Activated CD4-positive, alpha-beta T cell treated with anti-CD3 and anti-CD28 coated beads for 4 hours (primary cell): ENCODE measurements at places on chromosomes 6 and 20.

- DNase-seq, result no peak
Observed at GRCh38 chr6:76481101-76481500, 408.6 kb upstream of the IMPG1 start.

DNA sequence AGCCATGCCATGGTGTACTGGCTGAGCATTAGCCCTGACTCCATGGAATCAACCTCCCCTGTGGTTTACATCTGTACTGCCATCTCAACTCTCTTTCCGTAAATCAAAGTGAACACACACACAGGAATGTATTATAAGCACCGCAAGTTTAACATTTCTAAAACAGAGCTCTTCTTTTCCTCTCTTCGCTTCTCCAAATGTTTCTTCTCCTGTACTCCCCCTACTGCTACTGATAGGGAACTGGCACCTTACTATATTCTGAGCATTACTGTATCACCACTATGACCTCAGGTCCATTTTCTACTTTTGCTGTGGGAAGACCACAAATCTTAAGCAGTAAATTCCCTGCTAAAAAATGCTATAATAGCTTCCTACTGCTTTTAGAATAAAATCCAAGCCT, 101.2 kb downstream of the NUS1 start:
- no peak for DNase-seq

DNA sequence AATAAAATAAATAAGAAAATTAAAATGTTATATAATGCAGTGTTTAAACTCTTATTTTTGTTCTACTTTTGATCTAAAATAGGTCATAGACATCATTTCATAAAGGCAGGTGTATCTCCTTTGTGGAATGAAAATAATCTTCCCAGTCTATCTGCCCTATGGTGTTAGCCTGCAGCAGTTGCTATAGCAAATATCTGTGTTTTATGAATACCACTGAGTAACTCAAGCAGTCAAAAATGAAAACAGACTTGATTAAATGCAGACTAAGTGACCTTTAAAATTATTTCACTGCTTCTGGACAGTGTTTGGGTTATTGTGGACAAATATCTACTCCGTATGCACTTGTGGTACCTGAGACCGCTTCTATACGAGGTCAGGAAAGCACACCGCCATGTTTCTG, 11.8 kb downstream of the HTR1B start:
- no peak for DNase-seq

DNA sequence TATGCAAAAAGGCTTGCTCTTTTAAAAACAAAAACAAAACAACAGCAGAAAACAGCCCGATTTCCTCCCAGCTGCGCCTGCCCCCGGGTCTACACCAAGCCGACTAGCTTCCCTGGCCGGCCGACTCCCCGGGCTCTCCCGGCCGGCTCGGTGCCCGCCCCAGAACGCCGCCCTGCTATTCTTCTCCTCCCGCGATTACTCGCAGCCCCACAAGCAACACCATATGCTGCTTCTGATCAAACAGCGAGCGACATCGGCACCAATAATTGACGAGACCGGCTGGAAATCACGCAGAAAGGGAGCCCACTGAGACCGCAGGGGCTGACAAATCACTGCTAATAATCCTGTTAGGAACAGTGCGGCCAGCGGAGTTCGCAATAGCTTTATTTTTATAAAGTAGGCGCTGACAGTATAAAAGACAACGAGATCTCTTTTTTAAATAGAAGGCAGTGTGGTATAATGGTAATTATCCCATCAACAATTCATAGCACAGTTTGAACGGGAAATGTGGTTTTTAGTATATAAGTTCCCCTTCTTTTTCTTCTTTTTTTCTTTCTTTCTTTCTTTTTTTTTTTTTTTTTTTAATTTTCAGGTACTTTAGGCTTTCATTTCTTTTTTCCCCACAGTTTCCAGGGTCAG, 3.3 kb downstream of the SIM1 start:
- DNase-seq, result no peak

DNA sequence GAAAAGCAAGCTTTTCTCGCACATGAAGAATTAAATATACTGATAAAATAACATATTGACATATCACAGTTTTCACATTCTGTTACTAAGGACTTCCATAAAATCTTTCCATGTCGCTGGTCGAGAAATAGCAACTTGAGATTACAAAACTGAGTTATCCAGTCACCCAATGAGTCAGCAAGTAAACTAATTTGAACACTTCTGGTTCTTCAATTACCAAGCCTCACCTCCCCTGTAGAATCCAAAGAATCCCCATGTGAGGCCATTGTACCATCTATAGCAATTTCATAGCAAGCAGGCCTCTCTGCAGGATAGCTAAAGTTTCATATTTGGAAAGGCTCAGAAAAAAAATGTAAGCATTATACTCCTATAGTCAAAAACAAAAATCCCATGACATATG, 87.3 kb downstream of the PKHD1 start:
- no peak for DNase-seq

DNA sequence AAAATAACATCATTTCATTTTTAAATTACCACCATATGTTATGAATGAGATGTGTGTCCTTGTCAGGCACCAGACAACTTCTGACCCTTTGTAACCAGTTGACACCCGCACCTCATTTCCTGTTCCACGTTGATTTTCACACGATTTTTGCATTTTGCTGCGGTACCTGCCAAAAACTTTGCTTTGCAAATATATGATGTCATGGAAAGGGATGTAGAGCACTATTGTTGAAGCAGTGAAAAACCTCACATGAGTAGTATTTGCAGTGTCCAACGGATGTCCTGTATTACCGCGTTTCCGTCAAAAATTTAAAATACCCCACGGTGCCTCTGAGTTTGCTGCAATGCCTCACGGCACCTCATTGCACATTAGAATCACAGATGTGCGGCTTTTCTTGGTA, 115.6 kb downstream of the MTHFD1L start:
- DNase-seq, result no peak

DNA sequence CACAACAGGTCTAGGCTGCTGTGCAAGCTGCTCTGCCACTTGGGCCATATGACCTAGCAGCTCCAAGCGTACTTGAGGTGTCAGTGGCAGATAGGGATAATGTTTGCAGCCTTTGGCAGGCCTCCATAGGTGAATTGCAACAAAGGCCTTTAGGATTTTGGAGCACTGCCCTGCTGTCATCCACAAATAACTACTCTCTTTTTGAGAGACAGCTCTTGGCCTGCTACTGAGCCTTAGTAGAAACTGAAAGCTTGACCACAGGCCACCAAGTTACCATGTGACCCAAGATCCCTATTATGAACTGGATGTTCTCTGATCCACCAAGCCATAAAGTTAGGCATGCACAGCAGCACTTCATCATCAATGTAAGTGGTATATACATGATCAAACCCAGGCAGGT, 29.9 kb downstream of the FBXO30 start:
- DNase-seq, result no peak

GRCh38 chr6:33323623-33323948, 6.0 kb upstream of the ZBTB22 start:
- no peak for DNase-seq

DNA sequence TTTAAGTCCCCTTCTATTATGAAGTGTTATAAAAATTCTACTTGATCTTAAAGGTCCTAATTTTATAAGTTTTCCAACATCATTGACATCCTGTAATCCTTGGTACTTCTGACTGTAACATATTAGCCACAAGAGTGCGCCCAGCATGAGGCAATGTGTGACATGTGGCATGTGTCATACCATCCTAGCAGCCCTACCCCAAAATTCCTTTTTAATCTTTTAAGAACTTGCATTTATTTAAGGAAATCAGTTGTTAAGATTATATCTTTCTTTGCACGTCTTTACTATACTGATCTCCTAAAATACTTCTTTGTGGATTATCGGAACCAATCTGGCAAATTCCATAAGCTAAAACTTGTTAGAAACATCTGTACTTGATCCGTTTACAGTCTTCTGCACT, 167.1 kb upstream of the SLC24A3 start:
- no peak for DNase-seq

DNA sequence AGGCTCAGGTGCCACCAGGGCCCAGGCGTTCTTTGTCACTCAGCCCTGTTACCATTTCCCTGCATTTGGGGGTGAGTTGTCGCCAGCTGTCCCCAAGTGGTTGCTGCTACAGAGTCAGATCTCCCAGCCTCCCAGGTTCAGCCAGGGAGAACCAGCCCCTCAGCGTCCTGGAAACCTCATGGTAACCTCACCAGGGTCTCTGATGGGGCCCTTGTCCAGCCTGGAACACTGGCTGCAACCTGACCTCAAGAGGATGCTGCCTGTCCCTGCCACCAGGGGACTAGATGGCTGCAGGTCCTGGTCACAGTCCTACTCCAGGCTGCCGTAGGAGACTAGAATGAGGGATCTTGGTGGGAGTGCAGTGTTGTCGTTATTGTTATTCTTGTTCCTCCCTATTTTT, 228.3 kb upstream of the PDE10A start:
- no peak for DNase-seq

GRCh38 chr6:67933278-67933677, 701.8 kb upstream of the ADGRB3 start:
- no peak for DNase-seq

DNA sequence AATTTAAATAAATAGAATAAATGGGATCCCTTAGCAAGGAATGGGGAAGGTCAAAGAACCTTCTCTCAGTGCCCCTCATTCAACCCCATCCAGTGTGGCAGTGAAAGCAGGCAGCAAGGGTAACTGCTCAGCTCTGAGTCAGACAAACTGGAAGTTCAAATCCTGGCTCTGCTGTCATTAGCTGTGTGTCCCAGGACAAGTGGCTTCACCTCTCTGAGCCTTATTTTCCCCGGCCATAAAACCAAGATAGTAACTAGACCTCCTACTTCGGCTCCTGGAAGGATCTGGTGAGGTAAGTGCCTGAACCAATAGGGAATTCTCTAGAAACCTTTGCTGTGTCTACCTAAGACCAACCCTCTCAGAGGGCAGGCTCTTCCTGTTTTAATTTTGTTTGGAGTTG, 4.1 kb downstream of the GHRH start:
- DNase-seq, result no peak

DNA sequence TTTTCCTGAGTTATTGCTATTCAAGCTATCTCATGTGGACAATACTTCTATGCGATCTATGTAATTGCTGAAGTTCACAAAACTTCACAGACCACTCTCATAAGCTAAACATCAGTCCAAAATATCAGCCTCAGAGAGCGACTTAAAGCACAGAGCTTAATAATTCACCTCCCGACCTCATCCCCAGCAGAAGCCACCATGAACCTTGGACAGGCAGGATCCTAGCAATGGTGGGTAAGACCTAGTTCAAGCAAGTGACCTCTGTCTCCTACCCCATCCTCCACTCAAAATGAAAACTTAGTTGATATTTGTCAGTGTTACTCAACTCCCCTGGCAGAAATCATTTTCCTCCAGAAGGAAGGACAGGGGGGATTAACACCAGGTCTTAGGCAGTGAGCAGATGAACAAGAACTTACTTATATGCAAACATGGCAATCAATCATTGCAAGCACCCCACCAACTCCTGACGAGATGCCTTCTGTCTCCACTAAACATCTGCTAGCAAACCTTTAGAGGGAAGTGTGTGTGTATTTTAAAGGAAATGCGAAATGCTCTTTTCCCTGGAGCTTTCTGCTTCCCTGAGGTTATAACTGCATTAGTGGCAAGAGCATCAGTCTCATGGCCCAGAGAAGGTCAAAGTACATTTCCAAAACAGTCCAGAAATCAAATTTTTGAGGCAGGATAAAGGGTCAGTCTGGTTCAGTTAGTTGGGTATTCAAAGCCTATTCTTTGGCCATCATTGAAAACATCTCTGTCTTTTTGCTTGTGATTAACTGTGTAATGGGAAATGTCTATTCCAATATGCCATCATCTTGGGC, 90.0 kb downstream of the SLC22A23 start:
- no peak for DNase-seq

- DNase-seq, result no peak
Observed at GRCh38 chr6:150979826-150980350, 114.4 kb downstream of the MTHFD1L start.

DNA sequence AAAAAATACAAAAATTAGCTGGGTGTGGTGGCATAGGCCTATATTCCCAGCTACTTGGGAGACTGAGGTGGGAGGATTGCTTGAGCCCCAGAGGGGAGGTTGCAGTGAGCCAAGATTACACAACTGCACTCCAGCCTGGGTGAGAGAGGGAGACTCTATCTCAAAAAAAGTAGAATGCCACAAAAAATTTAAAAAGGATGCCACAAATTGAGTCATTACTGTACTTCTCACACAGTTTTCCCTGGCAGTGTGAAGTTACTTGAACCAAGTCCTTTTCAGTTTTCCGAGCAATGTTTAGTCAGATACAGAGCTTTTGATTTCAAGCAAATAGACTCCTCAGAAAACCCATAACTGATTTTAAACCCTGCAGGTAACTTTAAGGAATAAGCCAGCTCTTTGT, 53.3 kb downstream of the TNFRSF21 start:
- no peak for DNase-seq

DNA sequence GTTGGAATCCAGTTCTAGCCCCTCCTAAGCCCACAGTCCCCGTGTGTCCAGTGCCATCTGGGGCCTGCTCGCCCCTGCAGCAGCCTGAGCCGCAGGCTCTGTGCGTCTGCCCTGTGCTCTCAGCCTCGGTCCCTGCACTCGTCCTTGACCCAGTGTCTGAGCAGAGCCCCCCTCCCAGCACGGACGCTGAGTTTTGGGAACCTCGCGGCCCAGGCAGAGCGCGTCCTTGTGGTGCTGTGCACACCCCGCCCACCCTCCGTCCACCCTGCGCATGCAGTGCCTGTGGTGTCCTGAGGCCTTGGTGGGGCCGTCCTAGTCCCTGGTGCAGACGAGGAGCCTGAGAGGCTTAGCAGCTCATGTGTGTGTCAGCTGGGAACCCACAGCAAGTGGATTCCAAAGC, 31.6 kb downstream of the OSBPL2 start:
- no peak for DNase-seq
